ENCODE measurements at places on chromosomes 4 and X.

DNA sequence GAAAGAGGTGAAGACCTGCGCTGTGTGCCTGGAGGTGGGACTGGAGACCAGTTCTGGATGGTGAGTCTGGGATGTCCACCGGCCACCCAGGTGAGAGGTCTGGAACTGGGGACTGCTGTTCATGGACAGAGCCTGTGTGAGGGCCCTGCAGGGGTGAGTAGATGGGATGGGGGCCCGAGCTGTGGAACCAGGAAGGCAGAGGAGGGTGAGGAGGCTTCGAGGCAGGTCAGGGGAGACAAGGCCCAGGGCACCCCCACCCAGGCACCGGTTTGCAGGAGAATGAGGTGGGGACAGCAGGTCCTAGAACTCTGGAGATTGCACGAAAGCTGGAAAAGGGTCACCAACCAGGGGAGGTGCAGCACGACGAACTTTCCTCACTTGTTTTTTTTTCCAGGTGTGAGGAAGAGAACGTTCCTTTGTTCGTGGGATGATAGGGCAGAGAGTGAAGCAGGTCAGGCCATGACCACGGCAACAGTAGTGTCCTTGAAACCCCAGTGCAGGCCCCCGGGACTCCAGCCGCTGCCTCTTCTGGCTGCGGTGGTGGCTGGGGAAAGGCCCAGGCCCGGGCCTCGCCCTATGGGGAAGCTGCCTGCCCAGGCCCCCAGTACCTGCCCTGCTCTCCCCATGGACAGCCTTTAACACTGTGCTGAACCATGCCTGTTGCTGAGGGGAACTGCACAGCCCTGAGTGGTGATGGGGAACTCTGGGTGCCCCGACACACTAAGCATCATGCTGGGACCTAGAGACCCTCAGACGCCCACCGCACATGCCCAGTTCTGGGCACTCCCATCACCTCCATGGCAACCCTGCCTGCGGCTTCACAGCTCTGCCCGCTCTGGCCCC, 22.9 kb downstream of the TNIP2 start:
- no peak overlapping the region for H3K27ac ChIP-seq
- peaks cover 41% of the 10 kb centered on the region for H3K36me3 ChIP-seq
- H3K27me3 ChIP-seq: no peaks in the 10 kb centered on the region
- no peak overlapping the region for H3K4me3 ChIP-seq
- H3K4me1 ChIP-seq: peaks cover 7% of the 10 kb centered on the region

DNA sequence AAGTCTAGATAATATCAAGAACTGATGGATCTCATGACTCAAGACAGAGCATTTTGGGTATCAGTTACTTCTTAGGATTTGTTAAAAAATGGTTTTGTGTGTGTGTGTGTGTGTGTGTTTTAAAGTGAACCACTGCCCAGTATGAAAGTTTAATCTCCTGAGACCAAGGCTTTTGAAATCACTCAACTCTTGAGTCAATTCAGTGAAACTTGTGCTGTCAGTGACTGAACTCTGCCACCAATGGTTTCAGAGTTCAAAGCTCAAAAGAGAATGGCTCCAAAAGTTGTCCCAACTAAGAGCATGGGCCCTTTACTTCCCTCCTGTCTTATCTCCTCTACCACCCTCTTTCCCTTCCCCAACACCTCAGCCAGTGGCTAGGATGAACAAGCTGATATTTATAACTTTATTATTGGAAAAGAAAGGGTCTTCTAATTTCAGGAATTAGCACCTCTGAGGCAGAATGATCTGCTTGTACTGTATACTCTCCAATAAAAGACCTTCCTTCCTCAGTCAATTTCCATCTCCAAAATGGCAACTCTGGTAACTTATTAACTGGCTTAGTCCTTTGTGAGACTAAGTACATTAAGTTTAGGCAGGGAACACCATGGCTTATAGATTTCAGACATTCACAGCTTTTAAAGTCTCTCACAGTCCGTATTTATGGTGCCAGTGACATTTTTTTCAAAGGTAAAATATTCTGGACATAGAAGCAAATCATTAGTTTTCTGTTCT, 152.2 kb downstream of the REPS2 start:
- no peak overlapping the region for H3K27ac ChIP-seq
- DNase-seq: no peak
- no peaks in the 10 kb centered on the region for H3K36me3 ChIP-seq
- H3K27me3 ChIP-seq: no peaks in the 10 kb centered on the region

GRCh38 chr4:71009890-71010588, 16.6 kb downstream of the DCK start:
- no peaks in the 10 kb centered on the region for H3K27me3 ChIP-seq
- no peak overlapping the region for H3K4me3 ChIP-seq
- DNase-seq: no peak
- peaks cover 36% of the 10 kb centered on the region for H3K36me3 ChIP-seq

- H3K4me1 ChIP-seq: peaks cover 2% of the 10 kb centered on the region
- no peaks in the 10 kb centered on the region for H3K36me3 ChIP-seq
- no peak for DNase-seq
- H3K27me3 ChIP-seq: peaks cover 2% of the 10 kb centered on the region
Measured at GRCh38 chrX:23826653-23827052, 43.7 kb downstream of the SAT1 start.

GRCh38 chr4:180923486-180923885, 1319.7 kb upstream of the TENM3 start:
- no peak for DNase-seq
- no peak overlapping the region for H3K4me3 ChIP-seq
- H3K4me1 ChIP-seq: no peaks in the 10 kb centered on the region
- no peaks in the 10 kb centered on the region for H3K36me3 ChIP-seq
- H3K27ac ChIP-seq: no peak overlapping the region
- no peaks in the 10 kb centered on the region for H3K27me3 ChIP-seq

DNA sequence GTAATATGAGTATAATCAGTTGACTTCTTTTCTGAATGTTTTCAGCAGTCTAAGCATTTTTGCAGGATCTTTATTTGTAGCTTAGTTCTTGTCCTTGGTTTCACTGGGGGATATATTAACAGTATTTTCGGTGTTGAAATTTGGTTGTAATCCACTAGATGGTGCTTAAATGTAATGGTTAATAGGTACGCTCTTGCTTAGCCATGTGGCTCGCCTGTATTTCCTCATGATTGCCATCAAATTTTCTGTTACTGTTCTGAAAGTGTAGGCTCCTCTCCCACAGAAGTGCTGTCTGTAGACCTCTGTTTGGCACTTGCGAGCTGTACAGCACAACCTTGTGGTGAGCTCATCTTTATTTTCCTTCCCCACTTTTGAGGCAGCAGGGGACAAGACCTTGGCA, 3.9 kb upstream of the FAAH2 start:
- DNase-seq: no peak
- H3K4me3 ChIP-seq: no peak overlapping the region
- peak overlapping the region; percentile 31 for H3K27ac ChIP-seq
- no peaks in the 10 kb centered on the region for H3K27me3 ChIP-seq
- H3K36me3 ChIP-seq: no peaks in the 10 kb centered on the region
- H3K4me1 ChIP-seq: peaks cover 28% of the 10 kb centered on the region

DNA sequence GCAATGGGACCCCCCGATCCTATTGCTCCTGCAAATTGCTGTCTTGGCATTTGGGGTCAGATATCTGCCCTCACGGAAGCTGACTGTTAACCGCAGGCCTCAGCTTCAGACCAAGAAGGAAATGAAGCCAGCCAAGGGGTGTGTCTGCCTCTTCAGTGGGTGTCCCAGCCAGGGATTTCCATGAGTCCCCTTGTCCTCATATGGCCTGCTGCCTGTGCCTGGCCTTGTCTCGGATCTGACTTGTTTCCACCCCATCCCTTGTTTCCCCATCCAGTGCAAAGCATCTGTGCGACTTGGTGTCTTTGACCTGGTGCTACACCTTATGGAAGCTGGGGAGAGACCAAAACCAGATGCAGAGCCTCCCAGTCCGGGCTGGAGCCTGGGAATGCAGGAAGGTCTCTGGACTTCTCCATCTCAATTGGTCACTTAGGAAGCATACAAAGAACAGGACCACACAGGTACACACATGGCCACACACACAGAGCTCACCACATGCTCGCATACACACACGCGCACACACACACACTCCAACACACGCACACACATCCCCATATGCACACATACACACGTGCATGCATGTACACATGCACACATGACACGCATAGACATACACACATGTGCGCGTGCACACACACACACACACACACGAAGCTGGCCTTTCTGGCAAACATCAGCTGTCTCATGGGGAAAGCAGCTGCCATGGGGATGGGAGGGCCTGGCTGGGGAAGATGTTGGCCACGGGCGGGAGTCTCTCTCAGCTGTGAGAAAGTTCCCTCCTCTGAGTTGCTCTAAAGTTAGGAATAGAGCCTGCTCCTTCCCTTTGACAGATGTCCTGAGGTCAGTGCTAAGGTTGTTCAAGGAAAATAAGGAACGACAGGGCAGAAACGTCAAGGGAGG, 65.5 kb downstream of the CRMP1 start:
- DNase-seq: peak; percentile 49
- peaks cover 45% of the 10 kb centered on the region for H3K4me1 ChIP-seq
- no peak overlapping the region for H3K4me3 ChIP-seq
- H3K27ac ChIP-seq: peak overlapping the region; percentile 22
- H3K36me3 ChIP-seq: no peaks in the 10 kb centered on the region
- peaks cover 17% of the 10 kb centered on the region for H3K27me3 ChIP-seq

- DNase-seq: peak; percentile 44
- peaks cover 5% of the 10 kb centered on the region for H3K36me3 ChIP-seq
- H3K27me3 ChIP-seq: no peaks in the 10 kb centered on the region
- peak overlapping the region; percentile 90 for H3K4me3 ChIP-seq
- H3K27ac ChIP-seq: peak overlapping the region; percentile 92
Measured at GRCh38 chrX:44871931-44872820, 812 bp upstream of the KDM6A start.

DNA sequence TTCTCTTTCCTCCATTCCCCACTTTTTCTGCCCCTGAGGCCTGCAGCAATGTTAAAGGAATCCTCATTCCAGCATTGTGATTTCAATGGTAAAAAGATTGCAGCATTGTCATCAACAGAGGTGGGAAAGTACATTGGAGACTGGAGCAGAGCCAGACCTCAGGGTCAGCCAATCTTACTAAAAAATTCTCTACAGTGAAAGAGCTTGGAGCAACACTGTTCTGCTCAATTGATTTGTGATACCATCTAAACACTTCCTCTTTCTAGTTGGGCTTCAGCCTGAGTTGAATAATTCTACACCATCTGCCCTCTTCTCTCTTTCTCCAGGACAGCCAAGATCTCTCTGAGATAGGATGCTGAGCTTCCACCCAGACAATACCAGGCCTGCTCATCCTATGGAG, 176.5 kb downstream of the AR start:
- no peak for DNase-seq
- H3K4me3 ChIP-seq: no peak overlapping the region
- H3K4me1 ChIP-seq: no peaks in the 10 kb centered on the region
- H3K27ac ChIP-seq: no peak overlapping the region
- H3K36me3 ChIP-seq: no peaks in the 10 kb centered on the region

DNA sequence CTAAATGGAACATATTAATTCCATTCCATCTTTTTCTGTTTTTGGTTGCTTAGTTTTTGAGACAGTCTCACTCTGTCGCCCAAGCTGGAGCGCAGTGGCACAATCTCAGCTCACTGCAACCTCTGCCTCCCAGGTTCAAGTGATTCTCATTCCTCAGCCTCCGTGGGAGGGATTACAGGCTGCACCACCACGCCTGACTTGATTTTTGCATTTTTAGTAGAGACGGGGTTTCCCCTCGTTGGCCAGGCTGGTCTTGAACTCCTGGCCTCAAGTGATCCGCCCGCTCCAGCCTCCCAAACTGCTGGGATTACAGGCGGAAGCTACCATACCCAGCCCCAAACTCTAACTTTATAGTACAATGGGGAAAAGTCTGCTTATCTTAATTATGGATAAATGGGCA, 11.2 kb downstream of the HNRNPD start:
- no peak for DNase-seq
- H3K4me1 ChIP-seq: peaks cover 82% of the 10 kb centered on the region
- no peak overlapping the region for H3K4me3 ChIP-seq
- H3K27ac ChIP-seq: peak overlapping the region; percentile 14

DNA sequence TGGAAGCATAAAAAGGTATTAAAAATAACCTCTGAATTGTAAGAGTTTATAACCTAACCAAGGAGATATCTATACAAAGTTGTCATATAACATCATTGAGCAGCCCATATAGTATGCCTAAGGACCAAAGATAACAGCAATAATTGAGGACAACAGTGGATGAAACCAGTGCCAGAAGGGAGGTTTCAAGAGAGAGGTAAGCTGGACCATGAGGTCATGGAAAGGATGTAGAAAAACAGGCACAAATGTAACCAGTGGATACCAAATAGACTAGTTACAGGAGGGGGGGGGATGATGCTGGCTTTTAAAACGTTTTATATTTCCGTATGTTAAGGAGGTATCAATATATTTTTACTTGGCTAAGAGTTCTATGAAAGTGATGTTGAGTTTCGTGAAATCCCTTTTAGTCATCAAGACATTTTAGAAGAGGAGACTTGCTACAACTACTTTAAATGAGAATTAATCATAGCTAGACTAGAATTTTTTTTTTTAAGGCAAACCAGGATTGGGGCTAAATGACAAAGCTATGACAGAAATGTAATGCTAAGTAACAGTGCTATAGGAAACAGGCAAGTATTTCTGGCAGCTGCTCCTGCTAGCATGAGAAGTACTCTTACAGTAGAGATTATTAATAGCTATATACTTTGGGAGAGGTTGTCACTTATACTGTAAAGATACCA, 161.1 kb downstream of the FBXW7 start:
- peaks cover 14% of the 10 kb centered on the region for H3K4me1 ChIP-seq
- peaks cover 3% of the 10 kb centered on the region for H3K36me3 ChIP-seq
- no peak overlapping the region for H3K27ac ChIP-seq
- no peak for DNase-seq
- H3K27me3 ChIP-seq: no peaks in the 10 kb centered on the region

DNA sequence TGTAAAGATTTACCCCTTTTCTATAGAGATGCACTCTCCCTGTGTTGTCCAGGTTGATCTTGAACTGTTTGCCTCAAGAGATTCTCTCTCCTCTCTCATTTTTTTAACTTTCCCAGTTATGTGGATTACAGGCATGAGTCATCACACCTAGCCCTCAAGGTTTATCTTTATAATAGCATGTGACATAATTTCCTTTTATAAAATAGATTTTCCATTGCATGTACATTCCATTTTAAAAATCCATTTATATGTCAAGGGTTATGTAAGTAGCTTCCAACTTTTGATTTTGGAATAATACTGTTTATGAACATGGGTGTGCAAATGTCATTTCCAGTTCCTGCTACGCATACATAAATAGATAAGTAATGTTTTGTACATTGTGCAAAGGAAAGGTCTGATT, 20.6 kb downstream of the ZNF721 start:
- H3K4me1 ChIP-seq: peaks cover 33% of the 10 kb centered on the region
- no peak for DNase-seq
- no peaks in the 10 kb centered on the region for H3K27me3 ChIP-seq

- H3K4me3 ChIP-seq: no peak overlapping the region
- H3K27ac ChIP-seq: no peak overlapping the region
- no peaks in the 10 kb centered on the region for H3K4me1 ChIP-seq
Measured at GRCh38 chr4:149531861-149532260, 283.8 kb downstream of the IQCM start.

Measured in activated CD8-positive, alpha-beta memory T cell treated with anti-CD3 and anti-CD28 coated beads, Interleukin-2, amount 10 ng/mL, durations not matched to agents 7 days and 5 days (primary cell).